ENCODE measurements at places on chromosomes 3 and 15. TPM values are rescaled to one million over a fixed set of nuclear protein-coding genes. Genes with fewer than 3 reads are reported as not detected.

GRCh38 chr3:46929324-46929723, 47.2 kb downstream of the CCDC12 start:
- no peak for DNase-seq

DNA sequence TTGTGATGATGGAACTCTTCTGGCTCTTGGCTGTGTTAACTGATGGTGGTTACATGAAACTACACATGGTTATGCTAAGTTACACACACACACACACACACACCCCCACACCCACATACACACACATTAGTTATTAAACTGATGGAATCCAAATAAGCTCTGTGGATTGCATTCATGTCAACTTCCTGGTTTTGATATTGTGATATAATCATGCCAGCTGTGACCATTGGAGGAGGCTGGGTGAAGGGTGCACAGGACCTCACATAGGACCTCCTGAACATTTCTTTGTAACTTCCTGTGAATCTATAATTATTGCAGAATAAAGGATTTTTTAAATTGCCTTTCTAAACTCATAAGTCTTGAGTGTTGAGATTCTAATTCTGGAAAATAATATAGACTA, 58.9 kb upstream of the LIMD1 start:
- no peak for DNase-seq

- peak; percentile 53 for DNase-seq
Measured at GRCh38 chr3:138114431-138114918, 933 bp downstream of the DZIP1L start.

The PRKCI gene
- total RNA-seq, result 38.5 TPM

All from Daoy (cell line).